IMR-90 (cell line): ENCODE measurements at places on chromosomes 1 and 21.

DNA sequence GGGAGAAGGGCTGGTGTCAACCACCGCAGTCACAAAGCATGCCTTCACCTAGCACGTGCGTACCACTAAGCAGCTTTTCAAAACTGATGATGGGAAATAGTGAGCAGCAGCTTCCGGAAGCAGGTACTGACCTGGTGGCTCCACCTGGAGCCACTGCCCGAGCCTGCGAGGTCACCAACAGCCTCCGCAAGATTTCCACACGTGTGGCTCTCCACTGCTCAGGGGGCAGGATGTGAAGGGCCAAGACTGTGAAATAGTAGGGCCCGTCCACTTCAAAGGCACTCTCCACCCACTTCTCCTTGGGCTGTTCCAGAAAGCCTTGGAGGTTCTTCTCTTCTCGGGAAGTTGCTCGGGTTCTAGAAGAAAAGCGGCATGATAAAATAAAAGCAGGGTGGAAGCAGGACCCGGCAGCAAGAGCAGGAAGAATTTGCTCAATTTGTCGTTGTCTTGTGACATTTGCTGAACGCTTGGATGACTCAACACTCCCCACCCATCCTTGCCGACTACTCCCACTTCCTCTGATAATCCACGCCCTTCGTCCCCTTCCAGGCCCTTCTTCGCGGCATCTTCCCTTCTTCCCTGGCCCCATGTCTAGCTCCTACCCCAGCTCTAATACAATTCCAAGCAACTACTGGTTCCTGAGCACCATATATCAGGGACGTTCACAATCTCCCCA, 124.9 kb upstream of the IFFO2 start:
- peak; percentile 50 for DNase-seq

DNA sequence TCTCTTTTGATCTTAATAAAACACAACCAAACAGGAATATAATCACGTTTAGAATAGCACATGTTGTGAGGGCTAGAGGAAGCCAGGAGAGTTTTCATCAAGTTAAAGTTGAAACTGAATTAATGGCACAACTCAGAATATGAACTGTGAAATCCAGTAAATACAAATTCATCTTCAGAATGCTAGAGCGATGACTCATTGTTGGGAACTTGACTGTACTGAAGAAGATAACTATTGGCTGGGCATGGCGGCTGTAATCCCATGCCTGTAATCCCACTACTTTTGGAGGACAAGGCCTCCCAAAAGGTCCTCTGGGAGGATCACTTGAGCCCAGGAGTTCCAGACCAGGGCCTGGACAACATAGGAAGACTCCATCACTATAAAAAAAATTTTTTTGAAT, 8.8 kb downstream of the SYF2 start:
- DNase-seq: peak; percentile 56

DNA sequence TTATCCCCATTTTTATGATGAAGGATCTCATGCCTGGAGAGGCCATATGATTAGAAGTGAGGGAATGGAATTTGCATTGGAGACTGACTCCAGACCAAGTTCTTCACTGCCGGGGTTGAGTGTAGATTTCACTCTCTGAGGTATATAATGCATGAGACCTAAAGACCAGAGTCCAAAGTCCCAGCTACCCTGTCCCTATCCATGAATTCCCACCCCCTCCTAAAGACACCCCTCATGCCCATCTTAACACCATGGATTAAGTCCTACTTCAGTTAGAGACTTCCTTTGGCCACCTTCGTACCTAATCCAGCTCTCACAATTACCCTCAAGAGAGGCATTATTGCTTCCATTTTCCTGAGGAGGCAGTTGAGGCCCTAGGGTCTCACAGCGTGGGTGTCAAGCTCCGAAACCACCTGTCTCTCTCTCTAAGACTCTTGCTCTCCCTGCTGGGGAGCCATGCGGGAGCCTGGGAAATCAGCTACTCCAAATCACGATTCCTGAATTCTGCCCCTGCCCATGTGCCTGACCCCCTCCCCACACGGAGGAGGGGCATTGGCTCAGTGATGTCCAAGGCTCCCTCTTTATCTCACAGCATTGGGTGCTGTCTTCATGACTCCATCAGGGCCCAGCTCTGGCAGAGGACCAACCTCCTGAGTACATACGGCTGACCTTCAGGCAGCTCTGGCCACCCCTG, 11.7 kb upstream of the FOXO6 start:
- DNase-seq: no peak

GRCh38 chr21:15054606-15055239, 10.1 kb downstream of the NRIP1 start:
- DNase-seq: no peak

GRCh38 chr1:228453022-228453560, 34.1 kb upstream of the RNF187 start:
- no peak for DNase-seq
